ENCODE measurements at places on chromosomes 1 and 21.

- DNase-seq: no peak
Measured at GRCh38 chr1:29962831-29963247, 726.5 kb downstream of the PTPRU start.

GRCh38 chr1:178450871-178451270, 45.9 kb downstream of the CLEC20A start:
- DNase-seq: no peak

DNA sequence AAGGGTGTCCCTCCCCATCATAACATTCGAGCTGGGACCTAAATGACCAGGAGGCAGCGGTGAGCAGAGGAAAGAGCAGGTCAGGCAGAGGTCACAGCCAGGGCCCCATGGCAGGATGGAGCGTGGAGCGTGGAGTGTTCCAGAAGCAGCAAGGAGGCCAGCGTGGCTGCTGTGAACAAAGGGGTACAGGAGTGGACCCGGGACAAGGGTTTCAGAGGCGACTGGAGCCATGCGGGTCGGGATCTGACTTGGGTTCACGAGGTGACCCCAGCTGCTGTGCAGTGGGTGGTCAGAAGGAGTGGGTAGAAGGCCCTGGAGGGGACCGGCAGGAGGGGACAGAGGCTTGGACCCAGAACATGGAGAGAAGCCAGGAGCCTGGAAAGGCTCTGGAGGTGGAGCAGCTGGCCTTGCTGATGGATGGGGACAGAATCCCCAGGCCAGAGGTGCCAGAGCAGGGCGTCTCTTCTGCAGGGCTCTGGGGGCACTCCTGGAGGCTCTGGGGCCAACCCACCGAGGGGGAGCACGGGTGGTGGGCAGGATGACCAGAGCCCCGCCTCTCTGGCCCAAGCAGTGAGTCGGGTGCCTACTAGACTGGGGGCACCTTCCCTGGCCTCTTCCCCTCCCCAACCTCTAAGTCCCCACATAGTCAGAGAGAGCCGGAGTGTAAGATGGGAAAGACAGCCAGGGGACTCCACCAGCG, 2.3 kb downstream of the CHD5 start:
- DNase-seq: no peak

DNA sequence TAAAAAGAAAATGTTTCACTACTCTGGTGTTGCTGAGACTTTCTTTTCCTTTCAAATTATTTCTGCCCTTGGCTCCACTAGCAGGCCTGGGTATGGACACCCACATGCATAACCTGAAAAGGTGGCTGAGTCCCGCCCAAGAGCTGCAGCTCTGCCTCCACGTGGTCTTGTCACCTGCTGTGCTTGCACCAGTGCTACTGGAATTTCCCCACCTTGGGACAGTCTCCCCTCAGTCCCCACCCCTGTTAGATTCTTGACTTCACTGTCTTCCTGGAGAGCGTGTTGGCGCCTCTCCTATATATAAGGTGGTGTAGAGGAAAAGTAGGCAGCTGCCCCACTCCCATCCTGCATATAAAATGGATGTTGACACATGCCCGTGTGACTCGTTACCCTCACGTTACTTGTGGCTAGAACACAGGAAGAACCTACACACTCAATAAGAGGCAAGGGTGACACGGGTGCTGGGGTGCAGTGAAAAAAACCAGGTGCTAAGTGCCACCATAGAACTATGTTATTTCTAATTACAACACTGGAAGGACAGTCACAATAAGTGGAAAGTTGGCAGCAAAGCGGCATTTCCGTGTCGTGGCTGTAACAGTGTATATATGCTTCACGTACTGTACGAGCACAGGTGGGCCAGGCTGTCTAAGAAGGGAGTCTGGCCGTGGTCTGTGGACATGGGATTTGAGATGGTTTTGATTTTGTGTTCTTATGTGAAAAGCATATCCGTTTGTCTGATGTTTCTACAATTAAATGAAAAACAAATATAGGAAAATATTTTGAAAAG, 61.0 kb downstream of the POFUT2 start:
- DNase-seq: no peak

DNA sequence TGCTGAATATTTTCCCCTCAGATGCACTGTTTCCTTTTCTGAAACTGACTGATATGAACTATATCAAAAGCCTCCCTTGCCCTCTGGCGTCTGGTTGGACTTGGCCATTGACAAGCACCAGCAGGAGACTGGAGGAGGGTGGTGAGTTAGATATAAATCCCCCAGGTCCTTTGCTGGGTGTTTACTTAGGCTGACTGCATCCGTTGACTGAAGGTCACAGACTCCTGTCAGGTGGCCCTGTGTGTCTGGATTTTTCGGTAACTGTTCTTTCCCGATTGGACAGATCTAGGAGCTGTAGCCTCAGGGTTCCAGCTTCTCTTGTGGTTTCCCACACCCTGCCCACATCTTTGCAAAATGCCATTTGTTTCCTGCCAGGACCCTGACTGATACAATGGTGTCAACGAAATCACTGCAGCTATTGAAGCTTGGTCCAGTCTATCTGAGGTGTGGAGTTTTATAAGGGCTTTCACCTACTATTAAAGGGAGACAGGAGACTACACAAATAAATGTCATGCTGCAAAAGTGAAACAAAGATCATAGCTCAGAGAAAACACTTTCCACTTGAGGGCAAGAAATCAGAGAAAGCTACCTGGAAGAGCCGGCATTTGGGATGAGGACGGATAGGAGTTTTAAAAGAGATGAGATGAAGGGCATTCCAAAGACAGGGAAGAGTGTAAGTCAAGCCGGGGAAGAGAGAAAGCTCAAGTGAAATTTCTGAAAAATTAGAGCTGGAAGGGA, 1.5 kb upstream of the MAGI3 start:
- peak; percentile 68 for DNase-seq

DNA sequence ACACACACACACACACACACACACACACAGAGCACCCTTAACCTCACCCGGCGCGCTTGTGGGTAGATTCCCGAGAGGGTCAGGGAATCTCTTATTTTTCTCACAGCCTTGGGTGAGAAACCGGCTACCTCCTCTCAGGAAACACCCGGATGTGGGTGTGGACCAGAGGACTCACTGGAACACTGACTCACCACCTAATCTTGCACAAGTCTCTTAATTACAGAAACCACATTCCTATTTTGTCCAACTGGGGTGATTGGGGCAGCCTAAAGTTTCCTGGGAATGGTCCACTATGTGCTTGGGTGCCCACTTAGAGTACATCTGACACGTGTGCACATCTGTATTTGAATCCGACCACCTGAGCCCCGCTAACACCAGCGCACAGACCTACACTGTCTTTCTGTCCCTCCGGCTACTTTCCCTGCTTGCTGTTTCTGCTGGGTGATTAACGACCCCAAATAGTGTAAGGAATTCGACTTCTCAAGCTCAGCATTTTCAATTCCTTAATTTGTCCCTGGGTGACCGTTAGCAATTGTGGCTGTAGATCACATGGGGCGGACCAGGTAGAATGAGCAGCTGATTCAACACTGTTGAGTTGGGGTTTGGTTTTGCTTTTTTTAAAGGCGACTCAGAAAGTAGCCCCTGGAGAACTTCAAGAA, 14.0 kb upstream of the TBX15 start:
- no peak for DNase-seq

GRCh38 chr1:183590244-183591191, at the start of gene NCF2:
NCF2 (minus strand) TSS chr1:183590459; CDS start chr1:183590329, 130 bp downstream.
- no peak for DNase-seq

GRCh38 chr1:172003766-172004530, 162.7 kb downstream of the DNM3 start:
- no peak for DNase-seq

- DNase-seq: no peak
Measured at GRCh38 chr1:68174738-68175113, 57.6 kb downstream of the WLS start.

DNA sequence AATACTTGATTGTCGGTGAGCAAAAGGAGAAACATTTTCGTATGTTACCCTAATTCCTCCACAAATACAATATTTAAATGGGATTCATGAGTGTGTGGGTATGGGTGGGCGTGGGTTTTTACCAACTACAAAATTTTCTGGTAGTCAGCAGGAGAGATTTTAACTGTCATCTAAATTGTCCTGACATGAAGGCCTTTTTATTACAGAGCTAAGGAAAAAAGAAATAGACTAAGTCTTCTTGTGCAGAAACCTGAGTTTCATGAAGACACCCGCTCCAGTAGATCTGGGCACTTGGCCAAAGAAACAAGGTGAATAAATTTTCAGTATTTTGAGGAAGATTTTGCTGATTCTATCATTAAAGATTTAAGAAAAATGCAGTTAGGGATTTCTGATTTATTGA, 752 bp downstream of the RGS18 start:
- no peak for DNase-seq

GRCh38 chr21:37237764-37238163, 29.4 kb downstream of the VPS26C start:
- no peak for DNase-seq

DNA sequence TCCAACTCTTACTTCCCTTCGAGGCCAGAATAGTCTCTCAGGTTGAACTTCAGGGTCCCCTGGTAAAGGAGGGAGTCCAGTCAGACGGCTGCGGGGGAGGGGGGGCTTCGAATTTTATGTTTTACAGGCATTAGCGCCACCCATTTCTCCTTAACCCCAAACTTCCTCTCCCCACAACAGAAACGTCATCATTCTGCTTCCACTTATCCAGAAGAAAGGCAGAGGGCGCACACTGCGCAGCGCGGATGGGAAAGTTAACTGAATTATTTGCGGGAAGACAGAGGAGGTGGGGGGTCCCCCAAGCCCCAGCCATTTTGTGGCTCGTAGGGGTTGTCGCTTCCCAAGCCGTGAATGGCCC, 529 bp upstream of the PRMT2 start:
- peak; percentile 42 for DNase-seq

- no peak for DNase-seq
Measured at GRCh38 chr1:14745001-14745720, 146.7 kb downstream of the KAZN start.

GRCh38 chr1:241762713-241763339, 85.2 kb upstream of the EXO1 start:
- DNase-seq: no peak

- DNase-seq: no peak
Measured at GRCh38 chr21:31667132-31667531, 7.6 kb downstream of the SOD1 start.

GRCh38 chr1:221608835-221609320, 133.0 kb downstream of the DUSP10 start:
- DNase-seq: no peak

DNA sequence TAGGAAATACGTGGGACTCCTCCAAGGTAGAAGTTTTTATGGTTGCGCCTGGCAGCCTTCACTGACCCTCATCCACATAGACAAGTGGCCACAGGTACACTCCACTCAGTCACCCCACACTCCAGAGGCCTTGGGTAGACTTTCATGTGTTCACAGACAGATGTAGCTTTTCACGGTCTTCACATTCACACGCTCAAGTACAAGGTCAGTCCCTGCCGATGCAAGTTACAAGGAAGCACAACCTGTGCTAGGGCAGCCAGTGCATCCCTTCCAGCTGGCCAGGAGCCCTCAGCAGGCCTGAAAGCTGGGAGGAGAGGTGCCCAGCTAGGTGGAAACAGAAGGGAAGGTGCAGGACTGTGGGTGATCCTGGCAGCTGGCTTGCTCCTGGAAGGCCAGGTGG, 55.5 kb upstream of the FAM20B start:
- DNase-seq: no peak

GRCh38 chr1:32889731-32890278, 3.5 kb downstream of the HPCA start:
- DNase-seq: no peak

DNA sequence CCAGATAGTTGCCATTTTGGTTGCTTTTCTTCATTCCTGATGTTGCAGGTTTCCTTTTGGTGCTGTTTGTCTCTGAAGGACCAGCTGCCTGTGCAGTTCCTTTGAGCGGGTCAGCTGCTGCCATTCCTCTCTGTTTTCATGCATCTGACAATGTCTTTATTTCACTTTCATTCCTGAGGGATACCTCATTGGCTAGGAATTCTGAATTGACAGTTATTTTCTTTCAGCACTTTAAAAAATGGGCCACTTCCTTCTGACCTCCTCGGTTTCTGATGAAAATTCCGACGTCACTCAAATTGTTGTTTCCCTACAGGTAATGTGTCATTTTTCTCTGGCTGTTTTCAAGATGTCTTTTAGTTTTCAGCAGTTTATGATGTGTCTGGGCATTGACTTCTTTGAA, 24.8 kb downstream of the CCSAP start:
- no peak for DNase-seq

DNA sequence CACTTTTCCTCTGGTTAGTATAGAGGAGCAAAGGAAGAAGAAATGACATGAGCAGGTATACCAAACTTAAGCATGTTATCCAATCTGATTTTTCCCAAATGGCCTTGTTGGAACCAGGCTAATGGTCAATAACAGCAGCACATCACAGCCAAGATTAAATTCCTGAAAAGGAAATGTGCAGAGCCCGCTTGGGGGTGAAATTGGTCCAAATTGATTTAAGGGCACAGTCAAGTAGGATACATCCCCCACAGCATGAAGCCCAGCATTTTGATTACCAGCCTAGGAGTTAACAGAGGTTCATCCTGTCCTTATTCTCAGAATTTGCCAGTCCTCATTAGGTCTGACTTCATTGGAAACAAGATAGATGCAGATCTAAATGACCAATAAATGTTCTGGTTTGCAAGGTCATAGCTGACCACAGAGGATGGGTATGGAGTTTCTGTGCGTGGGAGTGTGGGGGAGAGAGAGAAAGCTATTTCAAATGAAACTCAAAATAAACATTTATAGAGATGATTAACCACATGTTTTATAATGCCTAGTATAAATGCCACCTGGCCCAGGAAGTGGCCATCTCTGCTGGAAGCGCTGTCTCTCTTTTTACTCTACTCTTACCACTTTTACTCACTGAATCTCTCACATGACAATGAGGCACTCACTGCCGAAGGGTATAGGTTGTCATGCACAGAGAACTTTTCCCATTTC, 38.7 kb downstream of the RGS5 start:
- no peak for DNase-seq

- DNase-seq: no peak
Measured at GRCh38 chr21:31111093-31111492, 72.8 kb upstream of the KRTAP19-8 start.

GRCh38 chr1:35220976-35221375, 28.0 kb upstream of the SFPQ start:
- peak; percentile 61 for DNase-seq

DNA sequence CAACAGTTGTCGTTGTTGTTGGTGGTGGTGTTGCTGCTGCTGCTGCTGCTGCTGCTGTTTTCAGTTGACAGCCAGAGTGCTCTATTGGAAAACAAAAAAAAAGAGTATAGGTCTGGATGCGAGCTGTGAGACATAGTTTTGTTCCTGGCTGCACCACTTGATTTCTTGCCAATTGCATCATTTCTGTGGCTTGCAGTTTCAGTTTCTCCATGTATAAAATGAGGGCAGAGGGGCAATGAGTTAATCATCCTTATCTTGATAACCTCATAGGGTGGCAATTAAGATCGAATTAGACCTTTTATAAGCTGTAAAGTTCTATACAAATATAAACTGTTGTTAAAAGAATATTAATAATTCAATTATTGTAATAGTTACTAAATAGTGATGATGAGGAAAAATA, 156.7 kb downstream of the DMRTA2 start:
- DNase-seq: no peak

- no peak for DNase-seq
Measured at GRCh38 chr1:214862421-214862820, 220.1 kb upstream of the KCNK2 start.

- DNase-seq: no peak
Measured at GRCh38 chr21:42619841-42620240, 33.6 kb upstream of the PDE9A start.

Data from HuH-7 (cell line).